ENCODE measurements at places on chromosomes 2 and 18.

- DNase-seq: no peak
These were observed 143.5 kb downstream of the OTX1 start for GRCh38 chr2:63194175-63194574.

- DNase-seq: peak; percentile 39
These were observed 521 bp downstream of the MYCN start for GRCh38 chr2:15940661-15941480.

DNA sequence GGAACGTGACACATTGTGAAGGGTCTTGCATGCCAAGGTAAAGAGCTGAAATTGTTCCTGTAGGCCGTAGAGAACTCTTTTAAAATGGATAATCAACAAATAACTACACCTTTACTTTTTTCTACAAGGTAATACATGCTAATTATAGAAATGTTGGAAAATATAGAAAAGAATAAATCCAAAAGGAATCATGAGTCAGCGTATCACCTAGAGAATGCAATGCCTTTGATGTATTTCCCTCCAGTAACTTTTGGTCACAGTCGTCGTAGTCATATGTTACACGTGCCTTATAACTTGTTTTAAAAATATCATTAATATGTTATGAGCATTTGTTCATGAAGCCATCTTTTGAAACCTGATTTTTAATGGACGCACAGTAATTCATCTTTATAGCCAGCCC, 100.6 kb downstream of the LIPG start:
- no peak for DNase-seq

DNA sequence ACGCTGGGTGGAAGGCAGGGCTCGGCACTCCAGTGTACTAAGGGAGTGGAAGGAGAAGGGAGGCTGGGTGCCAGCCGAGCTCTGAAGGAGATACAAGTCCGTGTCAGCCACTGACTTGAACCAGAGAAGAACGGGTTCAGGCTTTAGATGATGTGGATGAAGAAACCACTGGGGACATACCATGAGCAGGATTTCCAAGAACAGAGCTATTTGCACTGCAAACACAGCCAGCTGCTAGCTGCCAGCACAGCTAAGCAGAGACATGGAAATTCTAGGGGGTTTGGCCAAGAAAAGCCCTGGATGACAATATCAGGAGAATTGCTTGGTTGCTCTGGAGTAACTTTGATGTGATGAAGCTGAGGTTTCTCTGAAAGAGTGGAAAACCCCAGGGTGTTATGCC, 5.2 kb downstream of the CD207 start:
- no peak for DNase-seq

DNA sequence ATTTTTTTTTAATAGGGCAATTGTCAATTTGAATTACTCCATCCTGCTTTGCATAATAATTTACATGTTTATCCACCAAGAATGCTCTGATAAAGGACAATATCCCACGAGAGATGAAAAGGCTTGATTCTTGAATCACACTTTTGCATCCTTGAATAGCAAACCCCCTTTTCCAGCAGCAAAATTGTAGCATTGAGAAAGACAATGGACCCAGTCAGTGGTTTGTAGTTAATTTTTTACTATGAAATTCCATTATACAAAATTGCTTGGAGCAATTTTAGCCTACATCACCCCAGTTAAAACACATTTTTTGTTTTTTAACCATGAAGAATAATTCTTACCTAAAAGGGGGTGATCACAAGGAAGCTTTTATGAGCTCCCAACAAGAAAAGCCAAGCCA, 255.1 kb downstream of the RND3 start:
- DNase-seq: no peak

DNA sequence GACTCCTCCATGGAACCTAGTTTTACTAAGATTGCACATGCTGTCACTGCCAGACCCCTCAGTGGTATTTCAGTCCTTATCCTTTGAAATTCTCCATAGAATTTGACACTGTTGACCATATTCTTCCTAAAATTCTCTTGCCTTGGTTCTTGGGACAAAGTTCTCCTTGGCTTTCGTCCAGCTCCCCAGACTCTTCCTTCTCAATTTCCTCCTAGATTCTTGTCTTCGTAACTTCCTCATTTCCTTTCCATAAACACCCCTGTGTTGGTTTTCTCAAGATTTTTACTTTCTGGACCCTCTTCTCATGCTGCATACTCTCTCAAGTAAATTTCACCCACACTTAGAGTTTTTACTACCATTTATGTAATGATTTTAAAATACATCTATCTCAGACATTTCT, 96.6 kb upstream of the TWSG1 start:
- no peak for DNase-seq

DNA sequence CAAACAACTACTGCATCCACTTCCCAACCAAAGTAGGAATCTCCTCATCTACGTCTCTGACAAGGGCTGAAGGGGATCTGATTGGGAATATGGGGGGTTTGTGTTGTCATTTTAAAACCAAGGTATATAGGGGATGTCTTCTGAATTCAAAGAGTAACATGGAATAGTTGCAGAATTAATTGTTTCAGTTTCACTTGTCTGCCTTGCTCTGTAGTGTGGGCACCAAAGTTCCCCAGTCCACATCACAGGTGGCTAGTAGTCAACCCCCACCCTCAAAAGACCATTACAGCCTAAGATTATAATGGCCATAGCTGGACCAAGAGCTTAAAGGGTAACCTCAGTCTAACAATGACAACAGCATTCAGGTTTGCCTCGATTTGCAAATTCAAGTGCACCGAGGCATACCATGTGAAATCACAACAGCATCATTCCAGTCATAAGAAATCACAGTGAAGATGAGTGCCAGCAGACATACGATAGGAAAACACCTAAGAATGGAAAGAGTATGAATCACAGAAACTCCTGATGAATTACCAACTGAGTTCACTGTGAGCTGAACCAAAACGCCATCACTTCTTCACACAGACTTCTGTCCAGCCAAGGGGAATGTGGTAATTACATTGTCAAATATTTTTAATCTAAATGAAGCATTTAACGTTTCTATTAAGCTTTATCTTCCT, 52.4 kb downstream of the MYO5B start:
- DNase-seq: peak; percentile 30

DNA sequence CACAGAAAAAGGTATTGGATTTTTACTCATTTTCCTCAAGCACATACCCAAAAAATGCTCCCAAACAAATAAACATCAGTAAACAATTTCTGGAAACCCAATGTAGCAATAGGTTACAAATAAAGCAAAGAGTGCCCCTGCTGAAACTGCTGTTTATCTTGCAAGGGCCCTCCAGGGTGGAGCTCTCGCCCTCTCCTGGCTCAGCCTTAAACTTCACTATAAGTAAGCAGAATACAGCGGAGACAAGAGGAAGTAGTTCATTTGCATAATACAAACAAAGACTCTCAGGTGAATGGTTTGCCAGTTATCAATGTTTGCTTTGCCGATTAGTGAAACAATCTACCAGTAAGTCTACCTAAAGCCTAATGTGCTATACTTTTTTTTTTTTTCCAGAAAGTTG, 437.6 kb downstream of the DLGAP1 start:
- no peak for DNase-seq

- DNase-seq: peak; percentile 52
These were observed at the start of gene LBX2 for GRCh38 chr2:74499267-74499939. LBX2 (minus strand) TSS chr2:74499603; CDS start chr2:74499537, 66 bp downstream.

GRCh38 chr2:63124850-63125249, 74.2 kb downstream of the OTX1 start:
- no peak for DNase-seq

GRCh38 chr2:127853671-127854070, 4.3 kb downstream of the POLR2D start:
- no peak for DNase-seq

- DNase-seq: no peak
These were observed 56.4 kb downstream of the THADA start for GRCh38 chr2:43539436-43539835.
